ENCODE measurements at places on chromosomes 2 and 18.

DNA sequence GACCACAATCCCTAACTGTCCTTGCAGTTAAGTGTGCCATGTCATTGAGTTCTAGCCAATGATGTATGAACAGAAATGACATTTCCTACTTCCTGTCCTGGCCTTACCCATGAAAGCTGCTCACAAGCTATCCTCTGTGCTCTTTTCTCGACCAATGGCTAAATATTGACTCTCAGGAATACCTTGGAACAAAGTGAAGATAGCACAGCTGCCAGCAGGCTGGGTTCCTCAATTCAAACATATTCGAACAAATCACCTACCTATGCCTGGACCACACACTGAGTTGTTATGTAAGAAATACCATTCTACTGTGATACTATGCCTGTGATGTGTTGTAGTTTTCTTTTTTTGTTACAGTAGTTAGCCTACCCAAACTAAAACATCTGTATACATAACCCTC is 65.1 kb downstream of the GAREM1 start:
- DNase-seq, result no peak

DNA sequence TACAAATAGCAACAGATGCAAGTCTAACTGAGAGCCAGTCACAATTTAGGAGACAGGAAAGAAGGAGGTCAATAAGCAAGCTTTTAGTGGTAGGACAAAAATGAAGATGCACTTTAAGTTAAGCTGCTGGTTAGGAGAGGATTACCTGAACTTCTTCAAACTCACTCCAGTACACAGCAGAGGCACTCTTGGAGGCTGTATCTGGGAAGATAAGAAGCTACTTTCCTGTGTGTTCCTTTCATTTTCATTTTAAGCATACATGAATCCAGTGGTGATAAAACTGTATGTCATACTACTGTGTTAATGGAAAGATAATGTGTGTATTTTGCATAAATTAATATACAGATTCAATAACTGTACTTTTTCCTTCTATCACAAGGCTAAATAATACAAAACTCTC is 49.6 kb downstream of the HYCC2 start:
- DNase-seq, result no peak

DNA sequence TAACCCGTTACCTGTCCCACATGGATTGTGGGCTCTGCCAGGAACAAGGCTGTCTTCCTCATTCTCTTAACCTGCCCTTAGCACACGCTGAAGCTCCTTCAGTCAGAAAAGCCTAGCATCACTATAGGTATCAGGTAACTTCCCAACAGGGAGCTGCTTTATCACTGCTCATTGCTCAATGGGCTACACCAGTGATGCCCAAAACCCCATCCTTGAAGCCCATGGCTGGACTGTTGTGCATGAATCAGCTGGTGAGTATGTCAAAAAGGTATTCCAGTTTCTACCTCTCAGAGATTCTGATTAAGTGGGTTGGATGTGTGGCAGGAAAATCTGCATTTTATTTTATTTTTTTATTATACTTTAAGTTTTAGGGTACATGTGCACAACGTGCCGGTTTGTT is 362.2 kb downstream of the LRATD1 start:
- DNase-seq, result no peak

DNA sequence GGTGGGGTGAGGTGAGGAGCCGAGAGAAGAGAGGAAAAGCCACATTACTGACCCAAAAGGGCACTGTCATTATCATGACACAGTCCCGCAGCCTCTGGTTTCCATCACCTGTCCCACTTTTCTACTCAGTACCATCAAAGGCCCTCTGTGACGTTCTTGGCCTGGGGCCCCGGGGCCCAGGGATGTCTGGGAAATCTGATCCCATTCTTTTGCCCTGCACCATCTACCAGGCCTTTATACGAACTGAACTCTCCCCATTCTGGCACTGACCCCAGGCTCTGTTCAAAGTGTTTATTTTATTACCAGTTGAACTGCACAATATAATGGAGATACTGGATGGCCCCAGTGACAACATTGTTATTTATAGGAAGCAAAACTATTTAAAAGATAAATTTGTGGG is 89.1 kb downstream of the COL6A3 start:
- no peak for DNase-seq

DNA sequence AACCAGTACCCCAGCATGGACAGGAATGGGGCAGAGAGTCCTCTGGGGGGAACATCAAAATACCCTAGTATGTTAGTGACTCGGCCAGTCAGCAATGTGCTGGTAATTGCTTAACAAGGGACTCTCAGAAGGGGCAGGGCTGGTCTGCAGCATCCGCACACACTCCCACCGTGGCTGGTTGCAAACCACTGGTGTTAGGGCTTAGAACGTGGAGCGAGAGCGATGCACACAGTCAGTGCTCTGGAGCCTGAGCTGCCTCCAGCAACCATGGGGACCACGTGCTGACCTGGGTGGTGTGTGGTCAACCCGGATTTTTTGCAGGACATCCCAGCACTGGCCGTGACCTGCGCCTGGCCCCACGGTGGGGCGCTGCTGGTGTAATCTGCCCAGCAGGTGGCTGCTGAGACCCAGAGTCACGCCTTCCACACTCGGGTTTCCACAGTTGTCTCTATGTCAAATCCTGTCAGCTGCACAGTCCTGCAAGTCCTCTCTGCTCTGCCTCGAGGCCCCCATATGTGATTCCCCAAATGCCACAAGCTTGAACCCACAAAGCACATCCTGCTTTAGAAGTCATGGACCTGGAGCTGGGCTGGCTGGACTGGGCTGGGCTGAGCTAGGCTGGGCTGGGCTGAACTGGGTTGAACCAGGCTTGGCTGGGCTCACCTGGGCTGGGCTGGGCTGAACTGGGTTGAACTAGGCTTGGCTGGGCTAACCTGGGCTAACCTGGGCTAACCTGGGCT is 50.6 kb upstream of the GPC1 start:
- no peak for DNase-seq

- DNase-seq, result no peak
These were observed 186.8 kb upstream of the PGAP1 start for GRCh38 chr2:197113275-197113711.

DNA sequence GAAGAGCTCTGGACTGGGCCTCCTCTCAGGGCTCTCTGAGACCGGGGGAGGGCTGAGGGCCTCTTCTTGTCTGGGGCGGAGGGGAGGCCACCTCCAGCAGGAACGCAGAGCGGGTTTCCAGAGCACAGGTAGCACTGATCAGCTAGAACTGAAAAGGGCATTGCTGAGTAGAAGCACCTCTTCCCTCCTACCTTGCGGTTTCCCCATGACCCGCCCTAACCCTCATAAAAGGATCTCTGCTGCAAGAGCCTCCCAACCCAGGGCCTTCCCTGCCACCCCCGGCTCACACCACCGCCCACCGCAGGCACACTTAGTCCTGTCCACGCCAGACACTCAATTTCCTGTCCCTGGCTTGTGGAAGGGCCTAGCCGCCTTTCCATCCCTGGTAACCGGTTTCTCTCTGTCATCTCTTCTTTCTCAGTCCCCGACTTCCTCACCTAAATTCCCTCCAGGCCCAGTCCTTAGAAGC is 966 bp downstream of the ADCY3 start:
- no peak for DNase-seq

GRCh38 chr18:57998461-57998860 is 45.6 kb upstream of the NEDD4L start:
- no peak for DNase-seq

DNA sequence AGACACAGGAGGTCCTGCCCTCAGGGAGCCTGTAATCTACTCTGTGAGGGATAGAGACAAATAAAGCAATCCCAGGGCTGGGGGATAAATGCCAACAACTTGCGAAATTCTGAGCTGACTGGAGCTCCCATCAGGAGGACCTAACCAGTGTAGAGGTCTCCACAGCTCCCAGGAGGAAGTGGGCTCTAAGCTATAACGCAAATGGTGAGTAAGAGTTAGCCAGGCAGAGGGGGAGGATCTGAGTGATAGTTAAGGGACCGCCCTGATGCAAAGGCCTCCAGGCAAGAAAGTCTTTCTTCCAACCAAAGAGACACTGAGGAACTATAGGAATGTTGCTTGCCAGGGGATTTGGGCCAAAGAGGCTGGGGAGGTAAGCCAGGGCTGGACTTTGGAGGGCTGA is 16.0 kb upstream of the ZNF532 start:
- no peak for DNase-seq

- DNase-seq, result no peak
These were observed 62.6 kb downstream of the ETAA1 start for GRCh38 chr2:67459761-67460160.

DNA sequence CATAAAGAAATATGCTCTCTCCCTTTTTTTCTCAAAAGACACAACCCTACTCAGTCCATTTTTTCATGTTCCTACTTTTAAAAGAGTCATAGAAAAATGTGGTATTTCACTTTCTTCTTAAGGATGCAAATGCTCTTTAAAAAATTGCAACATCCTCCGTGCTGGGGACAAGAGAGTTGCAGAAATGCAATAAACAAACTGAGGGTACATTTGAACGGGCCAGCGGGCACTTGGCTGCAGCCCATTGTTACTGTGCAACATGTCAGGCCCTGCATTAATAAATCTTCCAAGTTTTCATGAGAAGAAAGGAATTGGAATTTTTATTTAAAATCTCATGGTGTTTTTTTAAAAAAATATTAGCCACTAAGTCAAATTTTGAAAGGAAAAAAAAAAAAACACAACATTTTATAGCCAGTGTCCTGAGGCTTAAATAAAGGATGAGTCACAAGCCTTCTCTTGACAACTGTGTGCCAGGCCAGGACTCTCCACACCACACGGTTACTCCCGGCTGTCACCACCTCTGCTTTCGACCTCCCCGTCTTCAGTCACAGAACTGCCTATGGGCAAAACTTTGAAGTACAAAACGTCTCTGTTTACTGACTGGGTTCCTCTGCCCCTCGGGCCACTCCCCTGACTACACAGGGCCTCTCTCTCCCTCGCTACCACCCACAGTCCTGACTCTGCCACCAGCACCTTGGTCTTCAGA is 57.5 kb upstream of the MFF start:
- no peak for DNase-seq

- DNase-seq, result no peak
These were observed 40.8 kb upstream of the MYO1B start for GRCh38 chr2:191204433-191204832.

DNA sequence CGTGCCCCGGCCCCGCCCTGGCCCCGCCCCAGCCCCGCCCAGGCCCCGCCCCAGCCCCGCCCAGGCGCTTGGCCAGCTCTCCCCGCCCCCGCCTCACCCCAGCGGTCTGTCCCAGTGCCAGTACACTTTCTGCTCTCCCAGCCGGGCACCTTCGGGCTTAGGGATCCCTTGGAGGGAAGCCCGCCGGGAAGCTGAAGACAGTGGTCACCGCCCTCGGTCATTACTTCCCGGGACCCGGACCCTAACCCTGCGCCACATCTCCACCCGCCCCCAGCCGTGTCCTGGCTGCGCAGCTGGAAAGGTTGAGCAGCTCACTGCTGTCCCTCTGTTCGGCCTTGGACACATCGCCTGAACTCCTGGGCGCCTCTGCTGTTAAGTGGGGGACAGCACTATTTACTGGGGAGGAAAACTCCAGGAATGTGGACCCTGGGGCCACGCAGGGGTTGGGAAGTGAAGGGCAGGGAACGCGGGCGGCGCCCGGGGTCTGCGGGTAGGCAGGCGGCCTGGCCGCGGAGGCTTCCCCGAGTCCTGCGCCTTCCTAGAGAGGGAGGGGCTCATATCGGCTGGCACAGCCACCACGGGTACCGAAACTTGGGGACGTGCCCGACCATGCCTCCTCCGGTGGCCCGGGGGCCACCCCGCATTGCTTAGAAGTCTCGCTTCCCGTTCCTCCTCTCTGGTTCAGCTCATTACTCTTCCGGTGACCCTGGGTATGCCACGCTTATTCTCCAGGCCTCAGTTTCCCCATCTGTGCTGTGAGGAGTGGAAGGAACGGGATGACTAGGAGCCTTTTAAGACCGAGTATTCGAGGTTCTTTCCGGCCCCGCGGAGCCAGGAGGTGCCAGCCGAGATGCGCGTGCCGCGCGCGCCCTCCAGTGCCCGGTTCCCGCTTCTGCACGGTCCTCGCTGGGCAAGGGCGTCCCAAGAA is 121.0 kb downstream of the GYPC start:
- peak; percentile 89 for DNase-seq

DNA sequence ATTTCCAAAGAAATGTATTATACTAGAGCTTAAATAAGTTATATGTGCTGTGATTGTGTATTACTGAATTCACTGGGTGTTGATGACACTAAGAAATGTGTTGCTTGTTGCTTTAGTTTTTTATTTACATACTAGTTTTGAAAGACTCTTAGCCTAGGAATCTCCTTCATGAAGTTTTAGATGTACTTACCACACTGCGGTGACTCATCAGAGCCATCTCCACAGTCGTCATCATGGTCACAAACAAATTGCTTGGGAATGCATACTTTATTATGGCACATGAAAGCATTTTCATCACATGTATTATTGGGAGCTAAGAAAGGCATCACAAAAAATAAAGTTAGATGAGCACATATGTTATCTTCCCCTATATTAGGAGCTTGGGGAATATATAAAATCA is 1624.2 kb downstream of the LRP1B start:
- no peak for DNase-seq

GRCh38 chr18:38241736-38242135 is 676.1 kb upstream of the CELF4 start:
- no peak for DNase-seq

DNA sequence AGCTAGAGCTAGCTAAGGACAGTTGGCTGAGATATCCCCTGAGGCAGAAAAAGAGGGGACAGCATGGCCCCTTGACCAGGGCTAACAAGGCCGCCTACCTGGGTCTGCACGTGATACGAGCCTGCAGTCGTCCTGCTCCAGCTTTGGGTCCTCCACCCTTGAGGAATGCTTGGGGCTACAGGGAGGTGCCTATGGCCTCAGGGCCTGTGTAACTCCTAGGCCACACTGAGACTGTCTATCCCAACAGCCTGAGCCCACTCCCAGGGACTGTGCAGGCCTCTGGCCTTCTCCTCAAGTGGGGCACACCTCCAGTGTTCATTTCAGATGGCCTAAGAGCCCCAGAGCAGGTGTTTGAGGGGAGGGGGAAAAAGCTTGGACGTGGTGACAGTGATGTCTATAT is 136.7 kb upstream of the SATB2 start:
- DNase-seq, result no peak

GRCh38 chr2:21656330-21657075 is 532.7 kb downstream of the TDRD15 start:
- no peak for DNase-seq

GRCh38 chr2:183259921-183260320 is 135.7 kb downstream of the NUP35 start:
- DNase-seq, result no peak

- DNase-seq, result no peak
These were observed 76.2 kb upstream of the CHRNA1 start for GRCh38 chr2:174840436-174840835.

DNA sequence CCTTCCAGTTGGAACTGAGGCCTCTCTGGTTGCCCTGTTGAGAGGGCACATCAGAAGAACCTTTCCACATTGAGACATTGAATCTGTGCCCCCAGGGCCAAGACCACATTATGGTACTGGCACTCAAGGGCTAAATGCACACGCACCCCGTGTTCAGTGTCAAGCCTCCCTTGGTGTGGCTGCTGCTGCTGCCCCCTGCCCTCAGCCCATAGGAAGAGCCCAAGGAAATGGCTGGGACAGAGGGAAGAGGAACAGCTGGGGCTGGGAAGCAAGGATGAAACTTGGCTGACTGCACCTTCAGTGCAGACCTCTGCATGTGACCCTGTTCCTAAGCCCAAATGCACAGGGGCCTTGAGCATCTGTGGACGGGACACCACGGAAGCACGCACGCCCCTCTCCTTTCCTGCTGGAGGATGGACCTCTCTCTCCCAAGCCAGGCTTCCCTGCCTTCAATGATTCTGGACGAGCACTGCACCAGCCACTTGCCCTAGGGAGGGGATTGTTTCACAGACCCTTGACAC is 40.2 kb downstream of the NIFK start:
- DNase-seq, result no peak

Measured in muscle of arm (tissue), 14 donors.